NCI-H446 (cell line): ENCODE measurements at places on chromosomes 16 and 17.

DNA sequence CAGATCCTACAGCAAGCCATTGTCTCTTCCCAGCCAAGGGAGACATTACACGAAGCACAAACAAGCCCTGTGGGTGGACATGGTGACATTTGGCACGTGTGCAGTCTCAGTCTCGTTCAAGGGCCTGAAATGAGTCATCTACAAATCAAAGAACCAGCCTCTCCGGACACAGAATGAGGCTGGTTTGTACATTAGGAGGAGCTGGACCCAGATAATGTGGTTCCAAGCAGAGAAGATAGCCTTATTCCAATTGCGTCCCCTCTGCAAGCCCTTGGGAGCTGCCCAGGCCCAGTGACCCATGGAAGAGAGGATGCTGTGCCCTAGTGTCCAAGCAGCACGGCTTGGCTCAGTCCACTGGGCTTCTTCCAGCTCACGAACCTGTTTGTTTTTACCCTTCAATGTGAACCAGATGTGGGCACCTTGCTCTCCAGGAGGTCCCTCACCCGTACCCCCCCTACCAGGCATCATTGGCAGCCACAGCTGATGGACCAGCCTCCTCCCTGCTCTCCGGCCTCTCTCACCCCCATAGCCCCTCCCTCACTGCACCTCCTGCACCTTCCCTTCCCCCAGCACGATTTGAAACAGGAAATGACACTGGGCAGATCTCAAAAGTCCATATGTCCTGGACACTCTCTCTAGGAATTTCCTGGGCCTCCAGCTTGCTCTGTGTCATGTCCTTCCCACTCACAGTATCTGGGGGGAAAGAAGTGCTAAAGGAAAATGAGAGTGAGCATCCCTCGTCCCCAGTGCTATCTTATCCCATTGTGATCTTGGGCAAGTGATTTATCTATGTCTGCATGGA lies 26.2 kb downstream of the KPNA2 start:
- DNase-seq, result no peak

DNA sequence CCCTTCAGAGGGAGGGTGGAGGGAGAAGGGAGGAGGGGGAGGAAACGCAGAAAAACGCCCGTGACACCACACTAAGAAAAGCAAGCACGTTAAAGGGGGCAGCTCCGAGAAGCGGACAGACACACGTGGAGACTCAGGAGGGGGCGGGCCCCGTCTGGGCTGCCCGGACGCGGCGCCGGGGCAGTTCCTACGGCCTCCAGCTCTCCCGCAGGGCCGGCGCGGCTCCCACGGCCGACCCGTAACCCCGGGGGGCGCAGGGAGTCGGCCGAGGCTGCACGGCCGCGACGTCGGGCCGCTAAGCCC lies 362 bp downstream of the KLHDC4 start:
- no peak for DNase-seq

DNA sequence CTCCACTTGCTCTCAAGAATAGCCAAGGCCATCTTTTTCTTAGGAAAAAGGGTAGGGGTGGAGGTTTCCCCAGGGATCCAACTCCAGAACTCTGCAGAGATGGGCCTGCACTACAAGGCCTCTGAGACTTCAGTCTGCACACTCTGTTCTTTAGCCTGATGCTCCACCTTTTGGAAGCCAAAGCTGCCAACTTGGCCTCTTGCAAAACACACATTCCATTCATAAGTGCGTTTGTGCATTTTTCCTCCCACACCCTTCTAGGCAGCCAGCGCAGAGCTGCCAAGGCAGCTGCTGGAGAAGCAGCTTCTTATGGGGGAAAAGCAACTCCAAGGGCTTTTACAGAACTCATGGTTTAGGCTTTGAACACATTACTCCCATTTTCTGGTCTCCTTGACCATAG lies 45.3 kb downstream of the REXO5 start:
- DNase-seq, result no peak

DNA sequence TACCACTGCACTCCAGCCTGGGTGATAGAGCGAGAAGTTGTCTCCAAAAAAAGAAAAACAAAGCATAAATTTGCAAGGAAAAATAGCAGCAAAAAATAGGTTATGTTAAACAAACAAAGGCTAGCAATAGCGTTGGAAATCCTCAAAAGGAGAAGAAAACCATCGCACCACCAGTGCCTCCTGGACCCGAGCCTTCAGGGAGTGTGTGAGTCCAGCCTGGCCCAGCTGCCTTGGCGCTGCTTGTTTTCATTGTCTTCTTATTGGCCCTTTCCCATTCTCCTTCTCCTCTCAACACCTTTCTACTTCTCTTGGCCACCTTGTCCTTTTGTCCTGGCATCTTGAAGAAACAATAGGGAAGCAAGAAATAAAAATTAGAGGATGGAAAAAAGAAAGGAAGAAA lies 4.5 kb upstream of the UBALD2 start:
- DNase-seq, result no peak

DNA sequence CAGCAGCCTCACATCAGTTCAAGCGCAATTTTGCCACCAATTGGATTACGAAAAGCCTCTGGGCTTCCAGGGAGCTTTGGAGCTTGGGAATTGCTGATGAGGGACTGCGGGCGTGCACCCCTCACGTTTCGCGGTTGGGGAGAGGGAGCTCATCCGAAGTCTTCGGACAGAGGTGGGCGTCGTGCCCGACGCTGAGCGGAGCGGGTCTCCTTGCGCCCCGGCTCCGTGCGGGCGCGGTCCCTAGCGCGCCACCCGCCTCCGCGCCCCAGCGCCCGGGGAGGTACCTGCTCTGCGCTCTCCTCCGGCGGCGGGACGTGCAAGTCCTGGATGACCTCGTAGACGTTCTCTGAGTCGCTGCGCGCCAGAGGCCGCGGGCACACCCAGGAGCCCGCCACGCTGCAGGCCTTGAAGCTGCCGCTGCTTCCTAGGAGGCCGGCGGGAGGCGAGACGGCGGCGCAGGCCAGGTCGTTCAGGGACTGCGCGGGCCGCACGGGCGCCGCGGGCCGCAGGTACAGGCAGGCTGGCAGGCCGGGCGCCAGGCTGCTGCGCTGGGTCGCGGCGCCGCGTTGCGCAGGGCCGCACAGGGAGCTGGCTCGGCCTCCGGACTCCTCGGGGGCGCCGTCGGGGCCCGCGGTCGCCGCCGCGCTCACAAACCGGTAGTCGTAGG lies 3.2 kb downstream of the ARHGAP27 start:
- no peak for DNase-seq

- no peak for DNase-seq
Observed at GRCh38 chr17:73933164-73933766, 270.2 kb upstream of the RPL38 start.

DNA sequence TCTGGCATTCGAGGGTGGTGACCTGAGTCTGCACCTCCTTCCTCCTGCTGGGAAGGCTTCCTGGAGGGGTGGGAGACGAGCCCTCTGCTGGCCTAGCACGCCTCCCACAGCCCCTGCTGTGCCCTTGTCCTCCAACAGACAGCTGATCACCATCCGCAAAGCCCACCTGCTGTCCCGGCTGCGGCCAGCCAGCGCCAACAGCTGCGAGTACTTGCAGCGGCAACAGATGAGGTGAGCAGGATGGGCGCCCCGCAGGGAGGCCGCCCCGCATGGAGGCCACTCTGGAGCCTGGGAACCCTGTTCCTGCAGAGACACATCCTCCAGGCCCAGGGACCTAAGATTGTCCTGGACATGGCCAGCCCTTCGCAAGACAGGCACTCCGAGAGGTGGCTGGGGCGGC lies 21.6 kb downstream of the UBALD1 start:
- no peak for DNase-seq

DNA sequence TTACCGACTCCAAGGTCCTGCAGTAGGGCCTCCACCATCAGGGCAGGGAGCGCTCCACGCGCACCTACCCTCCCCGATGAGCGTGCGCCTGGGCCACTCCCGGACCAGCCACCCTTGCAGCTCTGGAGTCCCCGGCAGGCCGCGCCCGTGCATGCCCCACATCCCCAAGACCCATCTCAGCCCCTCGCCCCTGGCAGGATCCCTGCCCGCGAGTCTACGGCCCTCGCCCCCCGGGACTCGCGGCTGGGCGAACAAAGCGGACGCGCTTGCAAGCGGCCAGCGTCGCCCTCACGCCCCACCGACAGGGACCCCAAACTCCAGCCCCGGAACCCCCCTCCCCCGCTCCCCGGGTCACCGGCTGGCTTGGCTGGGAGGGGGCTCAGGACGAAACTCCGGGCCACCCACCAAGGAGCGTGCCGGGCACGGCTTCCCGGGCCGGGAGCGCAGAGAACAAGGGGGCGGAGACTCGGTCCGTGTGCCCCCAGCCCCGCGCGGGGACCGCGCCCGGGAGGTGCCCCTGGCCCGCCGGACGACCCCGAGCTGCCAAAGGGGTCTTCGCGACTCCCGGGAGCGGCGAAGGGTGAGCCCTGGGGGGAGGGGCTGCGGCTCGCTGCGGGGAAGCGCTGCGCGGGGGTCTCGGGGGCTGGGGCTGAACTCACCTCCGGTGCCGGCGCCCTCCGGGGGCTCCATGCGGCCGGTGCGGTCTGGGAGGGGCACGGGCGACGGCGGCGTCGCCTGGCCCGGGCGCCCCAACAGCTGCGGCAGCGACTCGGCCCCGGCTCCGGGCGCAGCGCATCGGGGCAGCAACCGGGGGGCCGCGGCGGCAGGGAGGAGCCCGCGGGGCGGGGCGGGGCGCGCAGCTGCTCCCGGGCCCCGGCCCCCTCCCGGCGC lies at the start of gene DBNDD1:
DBNDD1 (minus strand) TSS at position 805 of the 891 bp plus-strand sequence; CDS start at position 690, 115 bp downstream.
- DNase-seq, result peak; percentile 6

GRCh38 chr17:59893676-59894100 lies 767 bp downstream of the RPS6KB1 start:
- DNase-seq, result no peak

GRCh38 chr17:2708585-2709182 lies 2.9 kb downstream of the CLUH start:
- DNase-seq, result no peak

- no peak for DNase-seq
Observed at GRCh38 chr17:38341035-38341721, 2.6 kb downstream of the GPR179 start.

GRCh38 chr16:21600031-21600773 lies 825 bp downstream of the METTL9 start:
- DNase-seq, result no peak

- DNase-seq, result no peak
Observed at GRCh38 chr16:80910434-80910833, 96.3 kb downstream of the CMC2 start.

- no peak for DNase-seq
Observed at GRCh38 chr17:79154951-79155585, 80.4 kb downstream of the ENGASE start.

- peak; percentile 60 for DNase-seq
Observed at GRCh38 chr16:11609474-11610120, 22.9 kb upstream of the LITAF start.

DNA sequence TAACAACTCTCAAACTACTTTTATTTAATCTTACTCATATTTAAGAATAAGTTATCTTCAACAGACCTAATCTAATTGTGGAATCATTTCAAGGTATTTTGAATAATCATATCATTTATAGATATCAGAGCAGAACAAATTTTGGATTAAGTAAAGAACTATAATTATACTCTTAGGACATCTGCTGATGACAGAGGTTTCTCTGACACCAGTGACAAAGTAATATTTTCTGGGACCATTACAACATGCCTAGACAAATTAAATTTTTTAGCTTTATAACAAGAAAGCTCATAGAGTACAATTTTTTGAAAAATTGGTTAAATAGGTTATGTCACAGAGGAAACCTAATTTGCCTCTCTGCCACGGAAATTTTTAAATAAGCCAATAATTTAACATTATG lies 30.5 kb downstream of the C16orf87 start:
- no peak for DNase-seq

DNA sequence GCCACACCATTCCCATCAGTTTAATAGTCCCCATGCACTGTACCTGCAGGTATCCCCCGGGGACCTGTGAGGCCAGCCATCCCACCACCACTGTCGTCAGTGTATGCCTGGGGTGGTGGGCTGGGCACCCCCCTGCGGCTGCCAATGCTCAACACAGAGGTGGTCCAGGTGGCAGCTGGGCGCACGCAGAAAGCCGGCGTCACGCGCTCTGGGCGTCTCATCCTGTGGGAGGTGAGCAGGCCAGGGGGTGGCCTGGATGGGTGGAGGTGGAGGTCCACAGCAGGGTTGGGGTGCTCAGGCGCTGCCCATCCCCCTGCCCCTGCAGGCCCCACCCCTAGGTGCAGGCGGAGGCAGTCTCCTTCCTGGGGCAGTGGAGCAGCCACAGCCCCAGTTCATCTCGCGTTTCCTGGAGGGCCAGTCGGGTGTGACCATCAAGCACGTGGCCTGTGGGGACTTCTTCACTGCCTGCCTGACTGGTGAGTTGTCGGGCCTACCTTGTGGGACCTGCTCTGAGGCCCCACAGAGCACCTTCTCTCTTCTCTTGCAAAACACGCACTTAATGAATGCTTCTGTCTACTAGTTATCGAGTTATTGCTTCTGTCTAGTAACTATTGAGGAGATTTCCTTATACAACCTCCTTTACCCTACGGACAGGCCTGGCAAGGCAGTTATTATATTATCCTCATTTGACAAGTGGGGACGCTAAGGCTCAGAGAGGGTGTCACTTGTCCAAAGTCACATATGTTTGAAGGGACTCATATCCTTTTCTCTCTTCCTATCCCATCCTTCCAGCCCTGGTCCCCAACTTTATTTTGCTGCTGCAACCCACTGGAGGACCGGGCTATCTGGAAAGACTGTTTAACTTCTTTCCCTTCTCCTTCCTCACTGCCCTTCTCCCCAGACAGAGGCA lies 5.8 kb upstream of the TRAF4 start:
- no peak for DNase-seq

- DNase-seq, result no peak
Observed at GRCh38 chr17:10547351-10547750, 2.1 kb downstream of the MYH2 start.

- DNase-seq, result no peak
Observed at GRCh38 chr17:79098282-79098867, 23.8 kb downstream of the ENGASE start.

DNA sequence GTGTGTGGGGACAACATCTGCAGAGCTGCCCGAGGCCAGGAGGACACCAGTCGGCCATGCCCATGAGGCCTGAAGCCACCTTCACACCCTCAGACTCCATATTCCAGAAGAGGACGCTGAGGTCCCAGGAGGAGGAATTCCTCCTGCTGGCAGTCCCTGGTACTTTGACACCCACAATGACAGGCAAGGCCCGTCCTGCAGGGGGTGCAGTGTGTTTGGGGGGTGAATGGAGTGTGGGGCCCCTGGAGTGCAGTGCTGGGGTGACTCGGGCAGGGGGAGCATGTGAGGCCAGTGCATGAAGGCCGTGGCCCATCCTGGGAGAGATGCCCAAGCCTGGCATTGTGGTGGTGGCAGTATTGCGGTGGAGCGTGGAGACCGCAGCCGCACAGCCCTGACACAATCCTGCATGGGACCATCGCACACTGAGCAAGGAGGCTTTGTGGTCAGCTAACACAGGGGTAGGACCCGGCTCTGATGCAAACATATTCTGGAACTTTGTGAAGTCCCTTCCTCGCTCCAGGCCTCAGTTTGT lies 52.2 kb downstream of the ZDHHC7 start:
- DNase-seq, result no peak
